ENCODE measurements at places on chromosomes 3 and 15.

DNA sequence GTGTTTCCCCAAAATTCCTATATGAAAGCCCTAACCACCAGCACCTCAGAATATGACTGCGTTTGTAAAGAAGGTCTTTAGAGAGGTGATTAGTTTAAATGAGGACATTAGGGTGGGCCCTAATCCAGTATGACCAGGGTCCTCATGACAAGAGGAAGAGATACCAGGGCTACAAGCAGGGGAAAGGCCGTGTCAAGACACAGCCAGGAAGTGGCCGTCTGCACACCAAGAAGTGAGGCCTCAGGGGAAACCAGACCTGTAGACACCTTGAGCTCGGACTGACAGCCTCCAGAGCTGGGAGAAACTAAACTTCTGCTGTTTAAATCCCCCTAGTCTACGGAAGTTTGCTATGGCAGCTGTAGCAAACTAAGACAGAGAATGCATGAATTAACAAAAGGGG, 14.2 kb downstream of the KIF7 start:
- DNase-seq: no peak

- no peak for DNase-seq
Measured at GRCh38 chr3:57981483-57982087, 26.6 kb upstream of the FLNB start.

DNA sequence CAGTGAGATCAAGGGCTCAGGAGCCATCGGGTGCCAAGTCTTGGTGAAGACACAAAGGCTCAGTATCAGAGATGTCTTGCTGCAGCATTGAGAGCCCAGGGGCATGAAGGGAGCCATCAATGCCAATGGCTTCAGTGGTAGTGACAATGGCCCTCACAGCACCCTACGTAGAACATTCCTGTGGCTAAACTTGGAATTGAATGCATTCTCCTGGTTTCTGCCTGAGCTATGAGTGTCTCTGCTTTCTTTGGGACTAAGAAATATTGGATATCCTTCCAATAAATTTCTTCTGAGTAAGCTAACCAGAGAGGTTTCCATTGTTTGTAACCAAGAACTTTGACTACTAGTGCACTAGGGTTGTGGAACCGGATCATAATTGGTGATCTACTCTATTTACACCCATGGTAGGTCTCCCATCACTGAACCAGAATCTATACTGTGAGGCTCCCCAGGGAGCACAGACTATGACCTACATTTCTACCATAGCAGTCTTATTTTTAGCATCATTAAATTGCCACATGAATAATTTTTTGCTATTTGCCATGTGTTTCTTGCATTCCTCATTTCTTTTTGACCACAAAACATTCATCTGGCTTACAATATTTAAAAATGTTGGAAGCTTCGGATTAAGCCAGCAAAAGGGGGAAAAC, 31.6 kb upstream of the PDZRN3 start:
- DNase-seq: no peak

DNA sequence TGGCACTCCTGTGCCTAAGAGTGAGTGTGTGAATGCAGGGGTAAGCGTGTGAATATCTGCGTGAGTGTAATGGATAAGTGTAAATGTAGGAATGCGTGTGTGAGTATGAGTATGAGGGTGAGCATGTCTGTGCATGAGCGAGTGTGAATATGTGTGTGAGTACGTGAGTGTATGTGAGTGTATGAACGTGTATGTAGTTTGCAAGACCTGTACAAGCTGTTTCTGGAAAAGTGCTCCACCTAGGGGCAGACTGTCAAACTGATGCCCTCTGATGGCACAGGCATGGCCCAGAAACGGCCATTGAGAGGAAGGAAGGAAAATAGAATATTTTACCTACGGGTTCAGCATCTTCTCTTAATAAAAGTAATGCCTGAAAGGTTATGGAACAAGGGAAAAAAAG, 24.4 kb upstream of the FRMD4B start:
- peak; percentile 35 for DNase-seq

DNA sequence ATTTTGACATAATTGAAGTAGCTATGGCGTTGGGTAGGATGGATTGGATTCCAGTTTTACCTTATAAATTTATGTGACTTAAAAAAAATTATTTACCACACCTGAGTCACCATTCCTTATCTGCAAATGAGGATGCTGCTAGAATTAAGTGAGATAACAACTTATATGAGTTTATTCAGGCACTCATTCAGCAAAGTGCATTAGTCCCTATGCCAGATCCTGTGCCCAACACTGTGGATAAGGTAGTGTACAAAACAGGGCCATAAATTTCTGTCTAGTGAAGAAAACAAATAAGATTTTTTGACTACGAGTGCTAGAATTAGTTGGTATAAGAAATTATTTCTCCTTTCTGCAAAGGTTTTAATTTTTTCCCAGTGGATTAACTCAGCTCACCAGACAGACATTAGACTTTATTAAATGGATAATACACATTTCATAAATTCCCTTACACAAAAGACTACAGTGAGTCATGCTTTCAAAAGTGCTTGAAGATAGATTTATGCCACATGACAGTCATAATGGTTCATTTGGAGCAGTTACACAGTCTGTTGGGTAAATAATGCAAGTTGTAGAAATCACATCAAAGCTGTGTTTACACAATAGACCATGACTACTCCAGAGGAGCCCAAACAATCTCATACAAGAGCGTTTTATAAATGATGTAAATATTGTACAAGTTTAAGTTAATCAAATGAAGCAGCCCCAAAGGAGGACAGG, 129.9 kb upstream of the TGFBR2 start:
- DNase-seq: no peak

DNA sequence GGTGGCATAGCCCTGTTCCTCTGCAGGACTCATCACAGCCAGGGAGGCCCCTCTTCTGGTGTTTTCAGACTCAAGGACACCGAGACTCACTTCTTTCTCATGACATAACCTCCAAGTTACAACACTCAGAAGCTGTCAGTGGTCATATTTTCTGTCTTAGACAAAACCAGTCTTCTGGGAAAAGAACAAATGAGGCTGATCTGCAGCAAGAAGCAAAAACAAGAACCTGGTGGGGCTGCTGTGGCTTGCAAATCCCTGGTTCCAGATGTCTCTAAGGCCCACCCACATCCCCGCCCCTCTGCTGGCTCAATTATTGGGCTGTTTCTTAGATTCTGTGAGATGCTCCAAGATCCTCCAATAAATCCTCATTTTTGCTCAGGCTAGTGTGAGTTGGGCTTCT, 16.6 kb upstream of the LOXL1 start:
- DNase-seq: no peak

GRCh38 chr3:134799393-134799792, 4.3 kb downstream of the EPHB1 start:
- no peak for DNase-seq

- DNase-seq: peak; percentile 64
Measured at GRCh38 chr3:161069511-161070251, 35.5 kb downstream of the B3GALNT1 start.

GRCh38 chr15:62112616-62113593, 46.1 kb downstream of the C2CD4A start:
- DNase-seq: no peak

GRCh38 chr3:38541806-38542205, 45.7 kb downstream of the EXOG start:
- no peak for DNase-seq

All from HS-5 (cell line).